ENCODE measurements at places on chromosomes 5 and 9.
A peak's percentile ranks its signal among the peaks of the same experiment; 100 is the strongest.

GRCh38 chr5:1325870-1326531 is 18.9 kb downstream of the CLPTM1L start:
- no peak for DNase-seq

- DNase-seq: peak; percentile 46
Observed at GRCh38 chr9:131361202-131361833, 32.6 kb upstream of the PRRC2B start.

DNA sequence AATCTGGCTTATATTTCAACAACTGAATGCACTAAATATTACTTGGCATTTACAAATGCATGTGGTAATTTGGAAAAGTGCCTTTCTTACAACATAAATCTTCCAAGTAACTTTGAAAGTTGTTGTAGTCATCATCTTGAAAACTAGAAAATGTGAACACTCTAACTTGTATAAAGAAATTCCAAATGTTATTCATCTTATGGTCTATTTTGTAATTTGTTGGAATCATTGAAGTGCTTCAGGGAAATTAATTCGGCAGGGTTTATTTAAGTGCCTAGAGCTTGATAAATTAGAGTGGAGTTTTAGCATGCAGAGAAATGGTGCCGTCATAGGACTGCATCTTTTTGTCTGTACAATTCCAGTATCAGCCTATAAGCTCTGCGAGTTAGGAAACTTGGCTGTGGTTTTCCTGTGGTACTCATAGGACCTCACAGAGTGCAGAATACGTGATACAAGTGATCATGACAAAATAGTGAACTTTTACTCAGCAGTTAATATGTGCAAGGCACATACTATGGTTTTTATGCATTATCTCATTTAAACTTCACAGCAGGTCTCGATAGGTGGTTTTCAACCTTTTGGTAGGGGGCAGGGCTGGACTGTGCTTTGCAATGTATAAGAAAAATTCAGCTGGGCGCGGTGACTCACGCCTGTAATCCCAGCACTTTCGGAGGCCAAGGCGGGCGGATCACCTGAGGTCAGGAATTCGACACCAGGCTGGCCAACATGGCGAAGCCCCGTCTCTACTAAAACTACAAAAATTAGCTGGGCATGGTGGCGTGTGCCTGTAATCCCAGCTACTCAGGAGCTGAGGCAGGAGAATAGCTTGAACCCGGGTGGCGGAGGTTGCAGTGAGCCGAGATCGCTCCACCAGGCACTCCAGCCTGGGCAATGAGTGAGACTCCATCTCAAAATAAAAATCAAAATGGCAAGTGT is 79.6 kb downstream of the RAI14 start:
- DNase-seq: no peak

- no peak for DNase-seq
Observed at GRCh38 chr9:132407196-132407595, 556 bp upstream of the TTF1 start.

DNA sequence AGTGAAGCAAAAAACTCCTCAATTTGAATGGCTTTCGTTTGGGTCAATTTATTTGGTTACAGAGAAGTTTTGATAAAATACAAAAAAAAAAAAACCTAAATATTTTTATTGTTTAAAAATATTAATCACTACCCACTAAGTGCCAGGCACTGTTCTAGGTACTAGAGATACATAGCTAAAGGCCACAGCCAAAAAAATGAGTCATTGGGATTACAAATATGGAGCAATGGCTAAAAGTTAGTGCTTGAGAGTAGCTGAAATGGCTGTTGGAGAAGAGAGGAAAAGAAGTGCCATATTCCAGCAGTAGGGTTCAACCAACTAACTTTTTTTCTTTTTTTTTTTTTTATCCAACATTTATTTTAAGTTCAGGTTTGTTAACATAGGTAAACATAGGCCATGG is 130.1 kb upstream of the PTGER4 start:
- no peak for DNase-seq

DNA sequence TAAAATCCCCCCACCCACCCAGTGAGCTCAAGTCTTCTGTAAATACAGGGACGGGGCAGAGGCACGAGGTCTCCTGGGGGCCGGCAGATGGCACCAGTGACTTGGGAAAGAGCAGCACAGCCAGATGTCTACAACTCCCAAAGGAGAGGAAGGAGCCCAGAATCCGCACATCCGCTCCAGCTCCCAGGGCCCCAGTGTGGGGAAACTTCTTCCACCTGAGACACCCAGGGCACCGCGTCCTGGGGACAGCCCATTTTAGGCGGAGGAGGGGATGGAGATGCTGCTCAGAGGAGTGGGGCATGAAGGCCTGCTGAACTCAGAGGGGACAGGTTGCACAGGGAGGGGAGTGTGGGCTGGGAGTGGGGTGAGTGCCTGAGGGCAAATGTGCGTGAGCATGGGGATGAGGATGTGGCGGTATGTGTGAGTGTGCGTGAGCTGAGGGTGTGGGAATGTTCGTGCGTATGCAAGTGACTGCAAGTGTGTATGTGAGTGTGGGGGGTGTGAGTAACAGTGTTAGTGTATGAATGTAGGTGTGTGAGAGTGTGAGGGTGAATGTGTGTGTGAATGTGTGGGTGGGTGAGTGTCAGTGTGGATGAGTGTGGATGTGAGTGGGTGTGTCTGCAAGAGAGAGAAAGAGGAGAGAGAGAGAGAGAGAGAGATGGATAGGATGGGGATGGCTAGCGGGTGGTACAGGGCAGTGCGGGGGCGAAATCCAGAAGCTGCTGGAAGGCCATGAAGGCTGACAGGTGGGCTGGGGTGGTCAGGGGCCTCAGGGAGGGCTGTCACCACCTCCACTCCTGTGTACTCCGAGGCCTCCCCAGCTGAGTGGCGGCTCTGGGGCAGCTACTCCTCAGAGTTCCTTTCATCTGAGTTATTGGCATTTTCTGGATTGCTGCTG is 63.5 kb downstream of the DUSP1 start:
- DNase-seq: peak; percentile 21

- no peak for DNase-seq
Observed at GRCh38 chr5:7190712-7191250, 205.2 kb upstream of the ADCY2 start.

DNA sequence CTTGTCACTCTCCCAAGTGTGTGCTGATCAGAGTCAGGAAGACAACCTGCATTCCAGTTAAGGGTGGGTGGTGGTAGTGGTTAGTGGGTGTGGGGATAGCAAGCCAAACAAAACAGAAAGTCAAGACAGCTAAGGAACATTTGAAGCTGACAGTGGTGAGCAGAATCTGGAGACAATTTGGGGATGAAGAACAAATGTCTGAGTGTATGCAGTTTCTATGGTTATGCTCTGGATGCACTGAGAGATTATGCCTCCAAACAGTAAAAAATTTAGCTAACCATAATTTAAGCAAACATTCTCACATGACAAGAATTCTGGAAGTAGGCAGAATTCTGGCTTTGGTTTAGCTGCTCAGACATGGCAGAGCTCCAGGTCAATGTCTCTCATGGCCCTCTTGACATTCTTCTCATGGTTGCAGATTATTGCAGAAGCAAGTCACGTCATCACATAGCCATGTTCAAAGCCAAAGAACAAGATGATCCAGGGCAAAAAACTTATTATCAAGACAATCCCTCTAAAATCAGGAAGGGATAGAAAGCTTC is 148.7 kb downstream of the LURAP1L start:
- no peak for DNase-seq

GRCh38 chr5:107779437-107779836 is 108.7 kb upstream of the EFNA5 start:
- DNase-seq: no peak

DNA sequence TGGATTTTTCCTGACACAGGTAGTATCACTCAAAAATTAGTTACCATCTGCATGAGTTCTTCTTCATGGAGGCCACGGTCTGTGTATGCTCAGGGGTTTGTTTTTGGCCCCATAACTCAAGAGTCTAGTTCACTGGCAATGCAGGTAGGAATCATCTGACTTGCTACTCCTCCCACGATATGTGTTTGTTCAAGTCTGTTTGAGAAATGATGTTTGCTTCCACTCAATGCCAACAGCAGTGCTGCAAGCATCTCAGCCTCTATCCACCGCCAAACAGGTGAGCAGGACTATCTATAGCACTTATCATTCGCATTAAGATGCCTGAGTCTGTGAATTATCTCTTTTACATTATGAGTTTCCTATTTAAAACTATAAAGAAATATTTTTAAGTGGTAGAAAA is 264.8 kb upstream of the PTGER4 start:
- DNase-seq: no peak

DNA sequence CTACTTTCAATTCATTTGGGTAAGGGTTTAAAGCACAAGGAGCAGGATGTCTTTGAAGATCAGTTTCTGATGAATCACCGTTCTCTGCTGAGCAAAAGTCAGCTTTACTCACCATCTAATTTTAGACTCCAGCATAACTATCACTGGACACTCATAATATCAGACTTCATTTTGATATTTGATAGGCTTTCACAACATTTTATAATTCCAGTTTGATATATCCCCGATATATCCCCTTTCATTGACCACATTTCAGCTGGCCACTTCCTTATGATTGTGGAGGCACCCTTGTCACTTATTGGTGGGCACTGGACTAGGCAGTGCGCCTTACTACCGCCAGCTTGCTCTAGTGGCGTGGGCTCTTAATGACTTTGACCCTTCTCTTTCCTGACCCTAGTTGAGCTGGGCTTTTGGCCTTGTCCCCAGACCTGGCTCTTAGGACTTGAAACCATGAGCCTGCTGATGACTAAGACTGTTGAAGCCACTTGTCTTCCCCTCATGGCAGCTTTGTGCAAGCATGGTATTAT is 46.8 kb downstream of the CYSTM1 start:
- no peak for DNase-seq

DNA sequence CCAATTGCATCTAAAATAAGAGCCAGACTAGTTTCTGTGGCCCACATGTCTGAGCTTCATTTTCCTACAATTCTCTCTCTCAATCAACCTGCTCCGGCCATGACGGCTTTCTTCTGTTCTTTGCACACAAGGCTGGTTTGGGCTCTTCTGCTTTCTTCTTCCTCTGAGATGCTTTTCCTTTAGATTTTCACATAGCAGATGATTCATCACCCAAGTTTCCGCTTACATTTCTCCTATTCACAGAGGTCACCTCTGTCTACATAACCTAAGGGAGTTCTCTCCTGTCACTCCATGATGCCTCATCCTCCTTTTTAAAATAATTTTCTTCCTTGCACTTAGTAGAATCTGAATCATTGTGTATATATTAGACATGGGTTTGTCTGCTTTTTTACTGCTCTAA is 334.6 kb upstream of the TUSC1 start:
- no peak for DNase-seq

- no peak for DNase-seq
Observed at GRCh38 chr5:155655569-155655968, 642.0 kb downstream of the KIF4B start.

- DNase-seq: no peak
Observed at GRCh38 chr9:76751001-76751400, 13.2 kb upstream of the PCA3 start.

- no peak for DNase-seq
Observed at GRCh38 chr5:76720988-76721569, 5.2 kb downstream of the F2R start.

DNA sequence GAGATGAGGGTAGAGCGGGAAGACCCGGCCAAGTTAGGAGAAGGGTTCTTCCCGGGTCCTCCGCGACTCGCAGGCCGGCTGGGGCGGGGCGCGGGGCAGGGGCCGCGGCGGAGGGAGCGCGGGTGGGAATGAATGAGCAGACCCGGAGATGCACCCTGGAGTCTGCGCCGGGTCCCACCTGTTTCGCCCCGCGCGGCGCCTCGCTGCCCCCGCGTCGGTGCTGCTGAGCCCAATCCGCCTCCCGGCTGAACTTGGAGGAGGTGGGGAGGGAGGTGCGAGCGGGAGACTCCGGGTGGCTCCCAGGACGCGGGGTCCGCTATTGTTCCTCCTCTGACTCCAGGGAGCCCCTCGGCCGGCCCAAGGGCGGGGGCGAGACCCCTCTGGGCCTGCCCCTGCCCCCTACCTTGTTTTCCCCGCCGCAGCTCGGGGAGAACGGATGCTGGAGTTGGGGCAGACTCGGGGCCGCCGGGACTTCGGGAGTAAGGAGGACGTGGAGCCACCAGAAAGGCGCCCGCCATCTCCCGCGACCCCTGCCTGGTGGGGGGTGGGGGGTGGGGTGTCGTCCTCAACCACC is 659 bp downstream of the RAI14 start:
- peak; percentile 30 for DNase-seq

GRCh38 chr5:54656261-54656728 is 138.7 kb downstream of the SNX18 start:
- DNase-seq: no peak

DNA sequence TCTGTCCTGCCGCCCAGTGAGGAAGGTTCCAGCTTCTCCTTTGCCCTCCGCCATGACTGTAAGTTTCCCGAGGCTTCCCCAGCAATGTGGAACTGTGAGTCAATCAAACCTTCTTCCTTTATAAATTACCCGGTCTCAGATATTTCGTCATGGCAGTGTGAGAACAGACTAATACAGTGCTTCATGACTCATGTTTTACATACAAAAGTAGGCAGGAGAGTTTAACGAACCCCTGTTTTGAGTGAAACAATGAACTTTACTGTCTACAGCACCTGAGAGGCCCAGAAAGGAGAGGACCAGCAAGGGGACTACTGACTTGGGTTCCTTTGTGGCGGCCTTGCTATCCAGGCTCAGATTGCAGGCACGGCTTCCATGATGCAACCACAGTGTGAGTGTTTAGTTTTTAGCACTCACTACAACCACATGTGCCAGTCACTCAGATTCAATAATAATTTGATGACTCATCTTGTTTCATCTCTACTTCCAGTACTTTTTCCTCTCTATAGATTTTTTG is 139.1 kb upstream of the CLINT1 start:
- DNase-seq: no peak

DNA sequence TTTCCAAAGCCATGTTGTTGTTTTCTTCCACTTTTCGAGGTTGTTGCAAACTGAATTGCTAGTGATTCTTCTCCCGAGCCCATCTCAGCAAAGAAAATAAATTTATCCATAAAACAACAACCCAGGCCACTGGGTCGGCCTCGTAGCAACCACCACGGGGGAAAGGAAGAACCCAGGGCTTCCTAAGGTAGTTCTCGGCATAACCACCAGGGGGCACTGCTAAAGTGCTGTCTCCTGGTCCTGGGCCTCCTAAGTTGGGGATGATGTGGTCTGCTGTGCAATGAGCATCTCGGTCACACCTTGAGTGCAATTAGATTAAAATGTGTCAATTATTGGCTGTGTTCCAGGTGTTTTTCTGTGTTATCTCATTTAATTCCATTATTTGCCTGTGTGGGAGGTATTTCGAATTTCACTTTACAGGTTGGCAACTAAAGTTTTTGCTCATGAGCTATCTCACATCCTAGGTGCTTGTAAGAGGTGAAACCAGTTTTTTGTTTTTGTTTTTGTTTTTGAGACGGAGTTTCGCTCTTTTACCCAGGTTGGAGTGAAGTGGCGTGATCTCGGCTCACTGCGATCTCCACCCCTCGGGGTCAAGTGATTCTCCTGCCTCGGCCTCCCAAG is 102.8 kb upstream of the DAP start:
- peak; percentile 79 for DNase-seq

Data from activated CD4-positive, alpha-beta T cell treated with anti-CD3 and anti-CD28 coated beads for 48 hours (primary cell).